Activated naive CD4-positive, alpha-beta T cell treated with anti-CD3 and anti-CD28 coated beads, Interleukin-2, amount 10 ng/mL, durations not matched to agents 7 days and 5 days (primary cell): ENCODE measurements at places on chromosomes 1 and 21.

- DNase-seq = no peak
Observed at GRCh38 chr1:230744382-230744781, 2.8 kb upstream of the CAPN9 start.

DNA sequence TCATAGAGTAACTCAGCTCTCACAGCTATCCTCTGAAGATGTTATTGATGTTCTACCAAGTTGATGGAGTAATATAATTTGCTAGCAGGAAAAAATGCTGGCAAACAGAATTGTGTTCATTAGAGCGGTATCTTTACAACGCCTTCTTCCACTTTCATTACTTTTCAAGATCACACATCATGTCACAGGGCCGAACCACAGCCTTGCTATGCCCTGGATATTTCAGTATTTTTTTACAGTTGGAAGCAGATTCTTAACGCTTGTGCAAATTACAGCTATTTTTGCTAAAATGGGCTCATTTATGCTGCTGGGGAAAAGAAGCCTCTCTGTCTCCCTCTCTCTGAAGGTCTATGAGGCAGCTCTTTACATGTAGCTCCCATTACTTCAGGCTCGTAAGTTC lies 632.2 kb downstream of the KIF26B start:
- DNase-seq = no peak

DNA sequence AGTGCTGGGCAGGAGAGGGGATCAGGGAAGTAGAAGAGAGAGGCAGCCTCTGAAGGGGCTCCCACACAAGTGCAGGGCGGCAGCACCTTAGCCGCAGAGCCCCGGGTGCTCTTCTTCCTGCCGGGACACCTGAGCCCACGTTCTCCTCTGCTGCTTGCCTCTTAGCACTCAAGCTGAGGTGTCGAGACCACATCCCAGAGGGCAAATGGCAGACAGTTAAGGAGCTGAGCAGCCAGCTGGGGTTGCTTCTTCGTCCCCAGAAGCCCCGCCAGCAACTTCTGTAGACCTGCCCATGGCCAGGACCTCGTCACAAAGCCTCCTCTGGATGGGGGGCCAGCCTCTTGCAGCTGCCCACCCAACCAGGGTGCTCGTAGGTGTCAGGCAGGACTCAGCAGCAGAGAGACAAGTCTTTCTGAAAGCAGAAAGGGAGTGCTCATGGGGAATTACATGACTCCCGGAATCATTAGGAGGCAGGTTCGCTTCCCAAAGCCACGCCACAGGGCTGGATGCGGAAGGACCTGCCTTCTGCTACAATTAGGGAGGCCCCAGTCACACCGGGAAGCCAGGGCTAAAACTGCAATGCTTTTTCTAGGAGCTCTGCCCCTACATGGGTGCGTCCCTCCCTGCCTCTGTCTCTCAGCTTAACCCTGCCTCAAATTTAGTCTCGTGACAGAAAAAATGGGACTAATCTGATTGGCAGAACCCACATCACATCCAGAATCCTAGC lies 141.4 kb upstream of the RAB4A start:
- DNase-seq = peak; percentile 58

DNA sequence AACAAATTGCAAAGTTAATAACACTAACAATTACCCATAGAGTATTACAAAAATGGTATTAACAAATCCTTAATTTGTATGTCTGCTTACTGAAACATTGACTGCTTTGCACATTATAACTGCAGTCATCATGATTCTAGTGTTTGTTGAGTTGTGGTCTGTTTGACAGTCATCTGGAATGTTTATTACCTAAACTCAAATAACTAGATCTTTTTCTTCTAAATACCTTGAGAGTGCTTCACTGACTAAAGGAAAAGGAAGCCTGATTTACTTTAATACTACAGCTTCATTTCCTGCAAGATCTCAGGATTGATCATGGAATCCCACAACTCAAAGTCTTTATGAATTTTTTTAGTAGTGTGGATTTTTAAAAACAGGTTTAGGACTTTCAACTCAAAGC lies 70.0 kb downstream of the HMCN1 start:
- DNase-seq = no peak

DNA sequence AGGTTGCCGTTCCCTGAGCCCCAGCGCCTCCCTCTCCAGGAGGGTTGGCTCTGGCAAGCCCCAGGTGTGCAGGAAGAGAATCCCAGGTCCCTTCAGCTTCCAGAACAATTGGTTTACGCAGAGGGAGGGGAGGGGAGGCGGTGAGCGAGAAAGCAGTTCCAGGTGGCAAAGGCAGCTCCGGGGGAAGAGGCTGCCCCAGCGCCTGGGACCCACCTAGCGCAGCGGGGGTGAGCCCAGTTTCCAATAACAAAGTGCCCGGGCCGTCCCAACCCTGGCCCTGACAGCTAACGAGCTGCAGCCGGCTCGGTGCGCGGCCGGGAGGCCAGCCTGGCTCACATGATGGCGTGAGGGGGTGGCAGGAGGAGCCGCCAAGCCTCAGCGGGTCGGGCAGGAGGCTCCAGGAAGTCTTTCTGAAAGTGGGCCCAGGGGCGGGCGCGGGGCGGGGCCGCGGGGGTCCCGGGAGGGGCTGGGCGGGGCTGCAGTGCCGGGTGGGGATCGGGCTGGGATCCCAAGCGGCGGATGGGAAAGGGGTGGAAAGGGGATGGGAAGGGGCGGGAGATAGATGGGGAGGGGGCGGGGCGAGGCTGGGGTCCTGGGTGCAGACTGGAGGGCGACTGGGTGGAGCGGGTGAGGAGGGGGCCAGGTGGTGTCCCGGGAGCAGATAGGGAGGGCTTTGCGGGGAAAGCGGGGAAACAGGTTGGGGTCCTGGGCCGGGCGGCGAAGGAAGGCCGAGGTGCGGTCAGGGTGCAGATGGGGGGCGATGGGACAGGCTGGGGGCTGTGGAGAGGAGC lies 22.8 kb downstream of the DHRS3 start:
- DNase-seq = peak; percentile 46

GRCh38 chr1:162367073-162367472 lies 9.6 kb downstream of the SPATA46 start:
- DNase-seq = no peak
